Aorta (tissue), 5 donors: ENCODE measurements at places on chromosomes 4 and X.
A peak's percentile ranks its signal among the peaks of the same experiment; 100 is the strongest.

- peak; percentile 59 for DNase-seq
Observed at GRCh38 chr4:6621556-6621927, 18.9 kb upstream of the MRFAP1 start.

- DNase-seq, result peak; percentile 48
Observed at GRCh38 chr4:2281575-2282343, 19.9 kb upstream of the MXD4 start.

GRCh38 chr4:168719725-168720124, 222.9 kb downstream of the PALLD start:
- no peak for DNase-seq

- DNase-seq, result no peak
Observed at GRCh38 chrX:139332441-139332840, 198.1 kb upstream of the F9 start.

DNA sequence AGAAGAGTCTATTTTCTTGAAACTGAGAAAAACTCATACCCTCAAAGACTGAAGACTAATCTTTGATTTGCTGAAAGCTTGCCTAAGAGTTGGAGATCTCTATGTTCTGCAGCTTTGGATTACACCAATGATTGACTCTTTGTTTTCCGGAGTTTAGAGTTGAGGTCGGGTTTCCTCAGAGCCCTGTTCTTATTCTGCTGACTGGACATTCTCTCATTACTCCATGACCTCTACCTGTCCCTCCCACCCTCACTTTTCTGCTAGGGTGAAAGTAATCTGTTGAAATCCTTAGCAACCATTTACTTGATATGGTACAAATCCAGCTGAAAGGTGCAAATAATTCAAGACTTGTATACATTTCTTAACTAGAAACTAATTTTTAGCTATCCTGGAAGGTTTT, 421.5 kb upstream of the FRG1 start:
- DNase-seq, result no peak

DNA sequence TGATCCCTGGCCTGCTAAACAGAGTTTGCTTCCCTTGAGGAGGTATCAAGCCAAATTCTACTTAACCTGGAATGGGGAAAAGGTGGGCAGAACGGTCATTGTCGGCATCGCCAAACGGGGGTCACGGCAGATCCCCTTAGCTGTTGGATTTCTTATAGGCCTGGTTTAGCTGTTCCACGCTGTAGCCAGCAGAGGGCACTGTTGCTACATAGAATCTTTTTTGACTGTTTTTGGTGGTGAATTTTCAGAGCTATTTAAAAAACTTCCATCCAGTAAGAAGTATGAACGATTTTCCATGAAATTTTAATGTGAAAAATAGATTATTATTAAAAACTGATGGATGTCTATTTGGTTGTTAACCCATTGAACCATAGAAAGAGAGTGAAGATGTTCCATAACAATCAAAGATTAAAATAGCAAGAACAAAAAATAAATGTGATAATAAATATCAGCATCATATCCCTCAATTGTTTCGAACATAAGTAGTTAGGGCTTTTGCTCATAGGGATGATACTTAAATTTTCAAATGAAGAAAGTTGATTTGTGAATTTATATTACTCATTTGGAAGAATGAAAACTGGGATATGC, 56.6 kb downstream of the LINC00632 start:
- peak; percentile 78 for DNase-seq

DNA sequence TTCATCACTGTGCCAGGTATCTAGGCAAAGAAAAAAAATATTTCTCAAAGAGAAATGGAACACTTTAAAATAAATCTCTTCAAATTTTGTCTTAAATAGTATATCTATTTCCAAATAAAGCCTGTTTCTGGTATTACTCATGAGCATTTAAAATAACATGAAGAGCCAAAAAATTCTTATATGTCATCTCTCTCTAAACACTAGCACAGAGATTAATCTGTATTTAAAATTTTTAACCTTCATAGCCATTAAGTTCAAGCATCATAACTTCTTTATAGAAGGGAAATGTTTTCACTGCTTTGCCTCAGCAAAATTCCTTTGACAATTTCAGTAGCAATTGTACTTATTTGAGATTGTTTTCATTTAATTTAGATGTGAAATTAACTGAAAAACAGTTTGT, 5.1 kb upstream of the CORIN start:
- DNase-seq, result no peak

DNA sequence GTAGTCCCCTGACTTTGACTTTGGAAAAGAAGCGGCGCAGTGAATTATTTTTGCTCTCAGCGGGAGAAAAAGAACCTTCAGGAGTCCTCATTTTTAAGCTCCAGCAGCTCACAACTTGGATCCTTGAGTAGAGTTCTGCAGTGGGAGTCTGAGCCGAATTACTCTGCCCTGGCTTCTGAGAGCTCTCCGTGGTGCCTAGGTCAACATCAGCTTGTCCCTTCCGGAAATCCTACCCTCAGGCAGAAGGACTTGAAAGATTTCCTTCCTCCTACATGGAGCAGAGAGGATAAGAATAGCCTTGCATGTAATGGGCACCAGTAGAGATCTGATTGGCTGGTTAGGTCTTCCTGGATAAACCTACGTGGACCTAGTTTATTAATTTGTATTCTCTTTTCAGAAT, 549.7 kb upstream of the TENM3 start:
- no peak for DNase-seq

DNA sequence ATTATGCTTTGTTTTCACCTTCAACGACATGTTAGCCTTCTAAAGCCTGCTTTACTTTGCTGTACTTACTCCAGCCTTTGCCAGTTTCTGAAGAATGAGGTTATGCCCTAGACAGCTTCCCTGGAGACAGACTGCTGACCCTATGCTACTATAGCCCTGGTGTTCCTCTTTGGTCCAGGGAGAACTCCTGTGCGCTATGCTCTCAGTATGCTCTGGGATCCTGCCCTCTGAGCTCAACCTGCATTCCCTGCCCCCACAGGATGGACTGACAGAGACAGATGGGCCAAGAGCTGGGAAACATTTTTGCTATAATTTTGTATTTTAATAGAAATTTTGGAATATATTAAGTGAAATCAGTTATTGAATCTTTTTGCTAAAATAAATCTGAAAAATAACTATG, 425.9 kb downstream of the TMA16 start:
- DNase-seq, result no peak

GRCh38 chr4:1794809-1795298, 1.8 kb downstream of the FGFR3 start:
- DNase-seq, result no peak

- no peak for DNase-seq
Observed at GRCh38 chr4:100248476-100248875, 58.2 kb upstream of the DDIT4L start.
